ENCODE measurements at places on chromosomes 6 and 20. TPM values are rescaled to one million over a fixed set of nuclear protein-coding genes. Genes with fewer than 3 reads are reported as not detected.

DNA sequence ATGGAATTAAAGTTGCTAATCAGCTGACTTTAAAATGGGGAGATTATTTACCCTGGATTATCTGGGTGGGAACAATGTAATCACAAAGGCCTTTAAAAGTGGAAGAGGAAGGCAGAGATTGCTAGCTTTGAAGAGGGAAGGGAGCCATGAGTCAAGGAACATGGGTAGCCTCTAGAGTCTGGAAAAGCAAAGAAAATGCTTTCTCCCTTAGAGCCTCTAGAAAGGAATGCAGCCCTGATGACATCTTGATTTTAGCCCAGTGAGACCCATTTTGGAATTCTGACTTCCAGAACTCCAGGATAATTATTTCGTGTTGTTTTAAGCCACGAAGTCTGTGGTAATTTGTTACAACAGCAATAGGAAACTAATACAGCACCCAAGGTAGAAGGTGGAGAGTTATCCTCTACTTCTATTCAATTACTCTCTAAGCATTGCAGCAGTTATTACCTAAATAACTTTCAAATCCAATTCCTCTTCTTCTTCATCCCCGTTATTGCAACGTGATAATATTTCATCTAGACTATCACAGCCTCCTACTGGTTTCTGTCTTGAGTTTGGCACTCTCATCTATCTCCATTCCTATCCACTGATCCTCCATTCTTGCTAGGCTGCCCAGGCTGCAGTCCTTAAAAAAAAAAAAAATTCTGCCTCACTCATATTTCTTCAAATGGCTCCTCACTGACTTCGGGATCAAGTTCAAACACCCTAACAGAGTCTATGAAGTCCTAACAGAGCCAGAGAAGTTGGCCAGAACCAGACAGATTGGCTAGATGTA is 224.3 kb downstream of the BTBD9 start:
- no peak for DNase-seq

GRCh38 chr6:7145885-7146828 is 38.4 kb downstream of the RREB1 start:
- DNase-seq = no peak

Gene PLCB4
- total RNA-seq = 5.7 TPM

Gene IL17F
- total RNA-seq = not detected

DNA sequence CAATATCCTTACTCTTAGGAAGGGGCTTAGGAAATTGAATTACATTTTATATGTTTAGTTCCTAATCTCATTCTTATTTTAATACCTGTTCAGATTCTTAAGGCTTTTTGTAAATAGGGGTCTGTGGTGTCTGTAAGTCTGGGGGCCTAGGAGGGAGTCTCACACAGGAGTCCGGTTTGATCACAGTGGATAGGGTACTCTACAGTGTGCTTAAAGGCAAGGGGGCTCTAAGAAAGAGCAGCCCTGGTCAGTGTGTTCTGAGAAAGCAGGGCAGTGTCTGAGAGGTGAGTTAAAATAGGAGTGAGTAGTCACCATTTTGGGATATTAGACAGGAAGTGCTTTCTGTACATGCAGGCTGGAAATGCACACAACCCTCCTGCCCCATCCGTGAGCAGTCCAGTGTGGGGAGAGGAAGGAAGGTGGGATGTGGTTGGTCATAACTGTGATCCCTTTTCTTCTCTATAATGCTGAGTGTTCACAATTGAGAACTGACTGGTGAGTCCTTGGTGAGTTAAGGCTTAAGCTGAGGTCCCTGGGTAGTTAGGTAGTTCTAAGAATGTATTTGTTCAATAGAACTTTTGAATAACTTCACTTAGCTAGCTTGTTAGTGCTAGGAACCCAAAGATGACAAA is 50.0 kb downstream of the CDKAL1 start:
- DNase-seq = no peak

- no peak for DNase-seq
Observed at GRCh38 chr20:42589976-42590639, 599.6 kb downstream of the PTPRT start.

Gene GPX6
- not detected for total RNA-seq

DNA sequence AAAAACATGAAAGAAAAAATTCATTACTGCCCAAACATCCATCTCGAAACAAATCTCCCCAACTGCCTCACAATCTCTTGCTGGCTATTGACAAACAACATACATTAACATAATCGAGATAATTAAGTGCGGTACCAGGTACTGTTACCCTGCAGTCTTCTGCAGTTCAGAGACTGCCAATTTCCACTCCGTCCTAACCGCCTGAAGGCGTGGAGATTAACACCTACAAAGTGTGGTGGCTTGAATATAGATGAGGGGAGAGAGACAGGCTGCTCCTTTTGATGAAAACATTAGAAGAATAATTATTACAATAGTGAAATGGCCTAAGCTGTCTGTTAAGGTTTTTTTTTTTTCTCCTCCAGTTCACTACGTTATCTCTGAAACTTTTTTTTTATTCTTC is 258.9 kb upstream of the SOX4 start:
- DNase-seq = no peak

- DNase-seq = peak; percentile 74
Observed at GRCh38 chr6:39361657-39362486, 39.4 kb upstream of the KCNK16 start.

DNA sequence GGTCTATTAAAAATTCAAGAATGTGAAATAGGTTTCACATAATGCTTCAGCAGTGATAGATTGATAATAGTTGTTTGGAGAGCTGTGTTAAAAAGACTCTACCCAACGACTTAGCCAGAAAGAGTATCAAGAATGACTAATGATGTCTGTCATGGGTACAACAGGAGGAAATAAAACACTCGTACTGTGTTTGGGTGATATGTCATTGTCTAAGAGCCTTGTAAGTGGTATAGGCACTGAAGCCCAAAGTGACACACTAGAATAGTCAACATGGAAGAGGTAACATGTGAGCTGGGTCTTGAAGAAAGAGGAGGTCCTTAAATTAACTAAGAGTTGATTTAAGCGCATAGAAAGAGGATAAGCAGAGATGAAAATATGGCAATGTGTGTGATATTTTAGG is 471.8 kb upstream of the MAN1A1 start:
- DNase-seq = no peak

DNA sequence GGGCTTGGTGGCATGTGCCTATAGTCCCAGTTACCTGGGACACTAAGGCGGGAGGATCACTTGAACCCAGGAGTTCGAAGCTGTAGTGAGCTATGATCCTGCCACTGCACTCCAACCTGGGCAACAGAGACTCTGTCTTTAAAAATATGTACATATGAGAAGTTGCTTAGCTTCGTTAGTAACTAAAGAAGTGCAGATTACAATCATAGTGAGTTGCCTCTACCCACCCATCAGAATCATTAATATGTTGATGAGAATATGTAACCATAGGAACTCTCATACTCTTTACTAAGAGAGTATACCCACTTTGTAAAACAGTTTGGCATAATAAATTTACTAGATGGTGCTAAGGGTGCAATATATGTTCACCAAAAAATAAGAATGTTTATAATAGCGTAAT is 54.0 kb downstream of the EFHC1 start:
- DNase-seq = no peak

- DNase-seq = peak; percentile 59
Observed at GRCh38 chr20:35145141-35145564, 2.0 kb downstream of the EDEM2 start.

DNA sequence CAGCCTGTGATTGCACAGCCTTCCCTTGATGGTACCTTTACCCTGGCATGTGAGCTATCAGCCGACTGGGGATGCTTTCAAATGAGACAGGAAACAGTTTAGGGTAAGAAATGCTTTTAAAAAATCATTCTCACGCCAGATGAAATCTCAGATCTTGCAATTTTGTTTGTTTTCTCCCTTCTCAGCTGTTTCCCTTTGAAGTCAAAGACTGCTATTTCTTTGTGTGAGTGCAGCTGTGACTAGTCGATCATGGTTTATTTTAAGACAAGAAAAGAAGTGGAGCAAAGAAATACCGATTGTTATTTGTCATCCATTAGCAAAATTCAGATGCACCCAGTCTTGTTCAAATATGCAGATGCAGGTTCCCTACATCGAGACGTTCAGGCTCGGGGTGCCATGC is 489.7 kb downstream of the QKI start:
- DNase-seq = no peak

DNA sequence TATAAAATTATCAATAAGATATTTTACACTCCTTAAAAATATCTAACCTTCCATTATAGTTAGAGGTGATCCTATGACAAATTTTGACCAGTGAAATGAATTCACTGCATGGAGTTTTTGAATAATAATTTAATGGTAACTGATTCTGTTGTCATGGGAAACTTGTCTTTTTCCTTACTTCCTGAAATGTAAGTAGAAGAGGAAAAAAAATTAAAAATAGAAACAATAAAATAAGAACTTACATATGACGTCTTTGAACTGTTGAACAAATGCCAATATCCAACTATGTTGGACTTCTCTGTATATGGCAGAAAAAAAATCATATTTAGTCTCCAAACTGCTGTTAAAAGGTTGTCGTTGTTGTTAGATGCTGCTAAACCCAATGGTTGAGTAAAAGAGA is 26.3 kb downstream of the PPP1R14C start:
- no peak for DNase-seq

GRCh38 chr6:105041880-105042279 is 85.0 kb downstream of the LIN28B start:
- DNase-seq = no peak

DNA sequence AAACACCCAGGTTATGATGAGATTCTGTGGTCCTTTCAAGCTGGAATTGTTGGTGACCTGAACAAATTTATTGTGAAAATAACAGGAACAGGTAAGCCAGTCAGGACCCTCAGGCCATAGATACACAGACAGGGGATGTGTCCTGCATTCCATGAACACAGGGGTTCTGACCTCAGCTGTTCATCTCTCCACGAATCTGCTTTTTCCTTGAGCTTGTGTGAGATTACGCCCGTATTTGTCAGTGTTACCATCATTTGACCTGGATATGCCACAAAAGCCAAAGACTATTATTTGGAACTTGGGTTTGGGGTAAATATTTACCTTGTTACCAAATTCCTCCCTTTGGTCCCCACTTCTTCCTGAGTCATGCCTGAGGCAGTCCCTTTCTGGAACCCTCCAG is 288.9 kb downstream of the PREX1 start:
- DNase-seq = no peak
